ENCODE measurements at places on chromosomes 3 and 15. TPM values are rescaled to one million over a fixed set of nuclear protein-coding genes. Genes with fewer than 3 reads are reported as not detected.

Gene C3orf20
- 0.21 TPM for total RNA-seq

Gene NPHP3
- 27.3 TPM for total RNA-seq

Gene TARS3
- 16.3 TPM for total RNA-seq

Gene GOLGA6B
- not detected for total RNA-seq

Gene PSTPIP1
- 55.7 TPM for total RNA-seq

Gene MRPL47
- 16.9 TPM for total RNA-seq

Gene CFAP100
- not detected for total RNA-seq

Gene TMC3
- total RNA-seq: not detected

Gene SATB1
- total RNA-seq: 406 TPM

Gene SUMF1
- 31.7 TPM for total RNA-seq

Gene PPP1R14D
- total RNA-seq: not detected

Gene ADAMTSL3
- total RNA-seq: not detected

Gene NTRK3
- under 0.01 TPM for total RNA-seq

Gene TYRO3
- total RNA-seq: 0.21 TPM
